ENCODE measurements at places on chromosomes 1 and 21.

DNA sequence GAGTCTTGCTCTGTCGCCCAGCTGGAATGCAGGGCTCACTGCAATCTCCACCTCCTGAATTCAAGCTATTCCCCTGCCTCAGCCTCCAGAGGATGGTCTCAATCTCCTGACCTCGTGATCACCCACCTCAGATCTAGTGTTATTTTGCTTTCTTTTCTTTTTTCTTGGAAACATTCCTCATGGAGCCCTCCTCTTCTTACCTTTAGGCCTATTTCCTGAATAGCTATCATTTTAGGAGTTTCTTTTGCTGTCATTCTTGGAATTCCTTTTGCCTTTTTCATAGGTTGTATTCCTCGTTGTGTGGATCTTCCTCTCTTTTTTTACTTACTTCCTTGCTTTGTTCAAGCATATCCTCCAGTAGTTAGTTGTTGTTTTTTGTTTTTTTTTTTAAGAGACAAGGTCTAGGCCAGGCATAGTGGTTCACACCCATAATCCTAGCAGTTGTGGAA, 173.8 kb downstream of the RASAL2 start:
- DNase-seq, result no peak

DNA sequence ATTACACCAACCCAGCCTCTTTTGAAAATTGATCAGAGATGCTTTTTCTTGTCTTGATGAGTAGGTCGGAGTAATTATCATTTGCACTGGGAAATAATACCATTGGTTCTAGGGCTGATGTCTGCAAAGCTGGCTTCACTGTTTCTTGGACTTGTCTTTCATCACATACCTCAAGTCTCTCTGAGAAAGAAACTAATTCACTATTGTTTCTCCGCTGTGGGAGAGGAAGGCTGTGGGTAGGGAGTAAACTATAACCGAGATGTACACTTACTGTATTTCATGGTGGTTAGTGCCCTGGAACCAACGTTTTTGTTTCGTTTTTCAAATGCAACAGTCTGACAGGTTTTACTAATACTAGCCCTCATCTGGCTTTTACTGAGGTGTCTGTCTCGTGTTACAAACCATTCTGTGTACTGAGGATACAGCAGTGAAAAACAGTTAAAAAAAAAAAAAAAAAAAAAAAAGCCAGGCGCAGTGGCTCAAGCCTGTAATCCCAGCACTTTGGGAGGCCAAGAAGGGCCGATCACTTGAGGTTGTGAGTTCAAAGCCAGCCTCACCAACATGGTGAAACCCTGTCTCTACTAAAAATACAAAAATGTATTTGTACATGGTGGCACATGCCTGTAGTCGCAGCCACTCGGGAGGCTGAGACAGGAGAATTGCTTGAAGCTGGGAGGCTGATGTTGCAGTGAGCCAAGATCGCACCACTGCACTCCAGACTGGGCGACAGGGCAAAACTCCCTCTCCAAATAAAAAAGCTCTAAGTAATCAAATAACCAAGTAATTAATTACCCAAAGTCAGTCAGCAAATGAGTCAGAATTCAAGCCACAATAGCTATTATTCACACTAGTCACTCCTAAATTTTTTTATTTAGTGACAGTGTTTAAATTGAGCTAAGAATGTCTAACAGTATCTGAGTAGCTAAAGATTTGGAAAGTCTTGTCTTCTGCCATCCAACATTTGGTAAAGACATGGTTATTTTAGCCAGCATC, 23.3 kb downstream of the TOMM20 start:
- DNase-seq, result no peak

DNA sequence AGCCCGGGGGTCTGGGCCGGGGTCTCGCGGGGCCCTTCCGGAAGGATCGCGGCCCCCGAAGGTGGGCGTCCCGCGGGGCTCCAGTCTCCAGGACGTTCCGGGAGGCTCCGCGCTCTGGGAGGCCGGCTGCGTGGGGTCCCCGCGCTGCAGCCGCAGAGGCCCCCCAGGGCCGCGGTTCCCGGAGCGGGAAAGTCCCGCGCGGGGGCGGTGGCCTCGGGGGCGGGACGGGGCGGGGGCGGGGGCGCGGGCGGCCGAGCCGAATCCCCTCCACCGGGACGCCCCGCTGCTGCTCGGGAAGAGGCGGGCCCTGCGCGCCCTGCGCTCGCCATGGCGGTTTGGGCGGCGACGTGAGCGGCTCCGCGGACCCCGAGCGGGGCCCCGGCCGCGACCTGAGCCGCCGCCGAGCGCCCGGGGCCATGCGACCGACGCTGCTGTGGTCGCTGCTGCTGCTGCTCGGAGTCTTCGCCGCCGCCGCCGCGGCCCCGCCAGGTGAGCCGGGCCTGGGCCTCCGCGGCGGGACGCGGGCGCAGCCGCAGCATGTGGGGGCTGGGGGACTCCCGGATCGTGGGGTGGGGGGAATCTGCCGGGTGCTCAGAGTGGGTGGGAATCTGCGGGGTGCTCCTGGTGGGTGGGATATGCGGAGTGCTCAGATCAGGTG, at the start of gene IFNGR2:
Gene IFNGR2, plus strand, starts transcription at position 286 of the 658 bp plus-strand sequence. Its CDS starts 131 bp downstream, at position 417.
- DNase-seq, result no peak

GRCh38 chr1:242404296-242404695, 120.2 kb downstream of the PLD5 start:
- no peak for DNase-seq

- DNase-seq, result no peak
Measured at GRCh38 chr1:60436186-60436585, 362.6 kb upstream of the C1orf87 start.

DNA sequence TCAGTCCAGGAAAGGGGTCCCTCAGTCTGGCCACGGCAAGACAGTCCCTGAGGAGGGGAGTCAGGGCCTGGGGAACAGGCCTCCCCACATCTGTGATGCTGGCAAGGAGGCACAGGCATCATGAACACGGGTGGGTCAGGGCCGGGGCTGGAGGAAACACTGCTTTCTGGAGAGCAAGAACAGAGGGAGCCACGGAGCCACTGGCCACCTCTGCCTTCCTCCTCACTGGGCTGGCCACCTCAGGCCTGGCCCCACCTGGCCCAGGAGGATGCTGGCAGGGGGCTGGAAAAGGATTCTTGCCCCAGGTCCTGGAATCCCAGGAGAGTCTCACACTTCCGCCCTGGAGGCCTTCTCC, 15.7 kb downstream of the BLACAT1 start:
- no peak for DNase-seq

DNA sequence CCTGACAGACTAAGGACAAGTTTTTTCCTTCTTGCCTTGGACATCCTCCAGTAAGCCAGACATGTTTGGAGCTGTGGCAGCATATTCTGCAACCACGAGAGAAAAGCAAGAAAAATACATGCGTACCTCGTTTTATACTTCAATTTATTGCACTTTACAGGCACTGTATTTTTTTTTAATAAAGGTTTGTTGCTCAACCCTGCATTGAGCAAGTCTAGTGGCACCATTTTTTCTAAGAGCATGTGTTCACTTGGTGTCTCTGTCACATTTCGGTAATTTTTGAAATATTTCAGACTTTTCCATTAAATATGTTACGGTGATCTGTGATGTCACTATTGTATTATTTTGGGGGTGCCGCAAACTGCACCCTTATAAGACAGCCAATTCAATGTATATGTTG, 2.1 kb upstream of the SSX2IP start:
- no peak for DNase-seq

DNA sequence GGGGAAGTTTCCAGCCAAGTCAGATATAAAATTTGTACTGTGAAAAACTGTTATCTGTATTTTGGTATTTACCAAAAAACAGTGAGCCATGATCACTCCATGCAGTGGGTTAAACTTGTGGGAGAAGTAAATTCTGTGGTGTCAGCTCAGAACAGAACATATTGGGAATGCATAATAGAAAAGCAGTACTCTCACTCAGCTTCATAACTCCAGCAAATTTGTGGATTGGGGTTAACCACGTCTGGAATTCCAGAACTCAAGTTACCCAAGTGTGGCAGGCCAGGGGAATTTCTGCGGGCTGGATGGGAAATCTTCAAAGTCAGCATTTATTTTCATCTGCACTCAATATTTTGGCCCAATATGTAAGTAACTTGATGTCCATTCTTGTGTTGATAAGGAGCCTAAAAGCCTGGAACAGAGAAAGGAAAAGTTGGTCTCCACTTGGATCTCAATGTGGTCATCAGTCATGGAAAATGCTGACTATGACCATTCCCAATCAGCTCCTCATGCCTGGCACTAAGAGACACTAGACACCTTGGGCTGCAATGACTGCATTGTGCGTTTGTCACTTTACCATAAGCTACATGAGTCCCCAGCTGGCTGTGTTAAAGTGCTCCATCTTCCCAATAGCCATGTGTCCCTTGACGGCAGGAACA, 39.1 kb upstream of the ENAH start:
- DNase-seq, result no peak

DNA sequence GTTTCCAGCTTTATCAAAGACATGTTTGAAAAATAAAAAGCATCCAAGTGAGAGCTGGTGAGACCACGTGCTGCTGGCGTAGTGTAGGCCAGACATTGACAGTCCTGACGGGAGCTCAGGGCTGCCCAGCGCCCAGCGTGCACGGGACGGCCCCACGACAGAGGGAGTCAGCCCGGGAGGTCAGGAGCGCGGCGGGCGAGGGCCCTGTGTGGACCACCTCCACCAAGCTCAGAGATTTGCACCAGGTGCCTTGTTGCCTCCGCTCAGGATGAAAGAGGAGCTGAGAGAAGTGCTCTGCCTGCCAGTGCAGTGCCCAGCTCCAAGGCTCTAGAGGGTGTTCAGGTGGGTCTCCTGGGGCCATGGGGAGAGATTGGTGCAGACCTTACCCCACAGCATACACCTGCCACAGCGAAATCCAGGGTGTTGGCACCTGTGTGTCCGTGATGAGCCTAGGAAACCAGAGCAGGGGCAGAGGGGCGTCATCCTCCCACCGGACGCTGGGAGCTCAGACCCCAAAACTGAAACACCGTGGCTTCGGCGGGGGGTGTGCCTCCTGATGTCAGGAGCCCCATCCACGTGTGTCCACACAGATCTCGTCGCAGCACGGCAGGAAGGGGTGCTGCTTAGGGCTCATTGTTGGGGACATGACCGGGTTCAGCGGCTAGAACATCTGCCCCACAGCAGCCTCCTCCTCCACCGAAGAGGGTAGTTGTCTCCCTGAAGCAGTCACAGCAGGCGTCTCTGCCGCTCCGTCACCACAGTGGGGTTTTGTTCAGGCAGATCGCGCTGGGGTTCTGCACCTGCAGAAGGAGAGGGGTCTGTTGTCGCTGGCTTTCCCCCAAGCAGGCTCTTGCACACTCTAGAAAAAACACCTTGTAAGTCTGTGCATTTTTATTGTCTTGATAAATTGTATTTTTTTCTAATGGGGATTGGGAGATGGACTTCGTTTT, 64.2 kb downstream of the POFUT2 start:
- DNase-seq, result no peak

DNA sequence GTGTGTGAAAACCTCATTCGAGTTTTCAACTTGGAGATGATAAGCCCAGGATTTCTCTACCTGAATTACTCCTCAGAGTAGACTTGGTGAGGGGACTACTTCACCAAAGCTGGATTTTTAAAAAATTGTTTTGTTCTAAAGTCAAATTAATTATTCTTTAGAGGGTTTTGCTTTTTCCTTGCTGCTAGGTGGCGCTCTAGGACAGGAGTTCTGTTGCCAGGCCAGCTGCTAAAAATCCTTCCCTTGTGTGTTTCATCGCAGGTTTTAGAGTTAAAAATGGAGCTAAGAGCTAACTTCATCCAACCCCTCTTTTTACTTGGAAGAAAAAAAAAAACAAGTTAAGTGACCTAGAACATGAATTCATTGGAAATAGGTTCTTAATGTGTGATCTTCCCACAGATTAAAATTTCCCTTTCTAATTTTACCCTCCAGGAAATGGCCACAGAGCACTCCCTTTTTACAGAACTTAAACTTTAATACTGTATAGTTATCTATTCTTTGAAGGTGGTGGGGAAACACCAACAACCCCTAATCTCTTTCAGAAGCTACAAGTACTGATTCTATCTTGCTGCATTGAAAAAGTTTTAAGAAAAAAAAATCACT, 36.7 kb upstream of the FAM163A start:
- DNase-seq, result peak; percentile 53

GRCh38 chr1:60036856-60037460, 36.6 kb downstream of the C1orf87 start:
- DNase-seq, result no peak

- DNase-seq, result peak; percentile 31
Measured at GRCh38 chr1:215793180-215793579, 226.1 kb downstream of the KCTD3 start.

GRCh38 chr1:172777767-172778166, 118.9 kb downstream of the FASLG start:
- DNase-seq, result no peak

- peak; percentile 51 for DNase-seq
Measured at GRCh38 chr1:14842891-14843290, 244.4 kb downstream of the KAZN start.

DNA sequence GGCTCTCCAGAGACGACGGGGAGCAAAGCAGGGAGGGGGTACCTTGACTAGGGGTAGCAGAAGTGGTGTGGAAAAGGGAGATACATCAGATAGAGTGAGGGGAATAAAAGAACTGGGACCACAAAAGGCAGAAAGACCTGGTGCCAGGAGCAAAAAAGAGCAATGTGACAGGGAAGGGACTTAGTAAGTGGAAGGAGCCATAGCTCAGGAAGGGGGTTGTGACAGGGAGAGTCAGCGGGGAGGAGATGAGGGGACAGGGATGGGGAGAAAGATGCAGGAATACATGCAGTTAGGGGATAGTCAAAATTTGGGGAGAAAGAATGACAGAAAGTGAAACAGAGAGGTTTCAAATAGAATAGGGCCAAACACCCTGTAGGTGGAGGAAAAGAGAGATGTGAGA, 20.5 kb downstream of the RHOU start:
- DNase-seq, result no peak

GRCh38 chr1:19081218-19081893, 124.9 kb upstream of the IFFO2 start:
- no peak for DNase-seq

DNA sequence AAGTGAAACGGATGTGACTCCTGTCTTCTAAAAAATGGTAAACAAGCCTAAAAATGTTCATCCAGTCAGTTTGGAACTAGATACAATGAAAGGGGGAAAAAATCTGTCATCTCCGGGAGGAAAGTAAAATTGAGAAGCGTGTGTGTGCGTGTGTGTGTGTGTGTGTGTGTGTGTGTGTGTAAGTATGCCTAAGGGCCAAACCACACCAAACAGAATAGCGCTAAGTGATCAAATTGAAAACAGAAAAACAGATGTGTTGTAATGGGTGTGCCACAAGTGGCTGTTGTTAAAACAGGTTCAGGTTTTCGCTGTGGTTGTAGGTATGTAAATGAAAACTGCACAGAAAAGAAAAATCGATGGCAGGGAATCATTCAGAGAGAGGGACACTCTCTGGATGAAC, 106.7 kb downstream of the RNF220 start:
- no peak for DNase-seq

DNA sequence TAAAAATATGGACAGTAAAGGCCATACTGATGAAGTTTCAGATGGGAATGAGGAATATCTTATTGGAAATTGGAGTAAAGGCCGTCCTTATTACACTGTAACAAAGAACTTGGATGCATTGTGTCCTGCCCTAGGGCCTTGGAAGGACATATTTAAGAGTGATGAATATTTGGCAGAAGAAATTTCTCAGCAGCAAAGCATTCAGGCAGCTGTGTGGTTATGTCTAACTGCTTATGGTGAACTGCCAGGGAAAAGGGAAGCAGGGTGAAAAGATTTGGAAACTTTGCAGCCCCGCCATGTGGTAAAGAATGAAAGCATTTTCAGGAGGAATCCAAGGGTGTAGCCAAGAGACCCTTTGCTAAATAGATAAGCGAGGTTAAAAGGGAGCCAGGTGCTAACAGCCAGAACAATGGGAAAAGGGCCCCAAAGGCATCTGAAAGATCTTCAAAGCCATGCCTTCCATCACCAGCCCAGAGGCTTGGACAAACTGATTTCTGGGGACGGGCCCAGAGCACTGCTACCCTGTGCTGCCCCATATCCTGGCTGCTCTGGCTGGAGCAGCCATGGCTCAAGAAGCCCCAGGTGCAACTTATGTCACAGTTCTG, 200.0 kb downstream of the PTPRU start:
- no peak for DNase-seq

GRCh38 chr1:225825607-225826007, 15.7 kb downstream of the EPHX1 start:
- DNase-seq, result no peak

All from fibroblast of the conjunctiva (primary cell).